ENCODE measurements at places on chromosomes 2 and 18.

DNA sequence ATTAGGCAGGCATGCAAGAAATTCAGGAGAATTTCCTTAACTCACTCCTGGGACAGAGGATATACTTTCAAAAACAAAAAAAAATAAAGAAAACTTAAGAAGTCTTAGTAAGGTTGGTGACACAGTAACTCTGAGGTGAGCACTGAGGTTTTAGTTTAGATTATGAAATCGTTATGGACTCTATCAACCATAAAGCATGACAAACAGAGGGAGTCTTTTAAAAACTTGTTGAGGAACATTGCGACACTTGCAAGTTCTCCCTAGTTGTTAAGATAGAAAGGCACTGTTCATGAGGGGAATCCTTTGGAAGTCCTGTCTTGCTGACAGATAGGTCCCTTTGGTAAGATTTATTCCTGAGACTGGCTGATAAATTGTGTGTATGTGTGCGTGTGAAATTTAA, 194.3 kb upstream of the ERBB4 start:
- DNase-seq, result no peak

DNA sequence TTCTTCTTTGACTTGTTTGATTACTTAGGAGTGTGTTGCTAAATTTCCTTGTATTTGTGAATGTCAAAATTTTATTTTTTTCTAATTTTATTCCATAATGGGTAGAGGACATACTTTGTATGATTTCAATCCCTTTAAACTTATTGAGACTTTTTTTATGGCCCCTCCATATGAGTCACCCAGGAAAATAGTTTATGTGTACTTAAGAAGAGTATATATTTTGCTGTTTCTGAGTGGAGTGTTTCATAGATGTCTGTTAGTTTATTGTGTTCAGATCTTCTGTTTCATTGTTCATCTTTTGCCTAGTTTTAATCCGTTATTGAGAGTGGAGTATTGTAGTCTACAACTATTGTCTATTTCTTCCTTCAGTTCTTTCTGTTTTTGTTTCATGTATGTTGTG, 81.9 kb downstream of the EPB41L5 start:
- no peak for DNase-seq

DNA sequence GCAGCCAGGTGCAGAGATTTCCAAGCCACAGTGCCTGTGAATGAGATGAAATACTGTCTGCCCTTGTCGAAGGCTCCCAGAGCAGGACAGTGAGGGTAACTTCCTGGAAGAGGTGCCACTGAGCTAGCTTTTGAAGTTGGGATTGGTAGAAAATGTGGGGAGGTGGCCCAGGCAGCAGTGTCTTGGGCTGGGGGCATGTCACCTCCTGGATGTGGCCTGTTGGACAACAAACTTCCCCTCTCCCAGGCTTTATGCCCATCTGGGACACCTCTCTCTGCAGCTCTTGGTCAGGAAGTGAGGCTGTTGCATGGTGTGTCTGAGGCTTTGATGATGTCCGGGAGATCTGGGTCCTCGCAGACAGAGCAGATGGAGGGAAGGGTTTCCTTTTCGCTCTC, 151.4 kb downstream of the DYSF start:
- no peak for DNase-seq

DNA sequence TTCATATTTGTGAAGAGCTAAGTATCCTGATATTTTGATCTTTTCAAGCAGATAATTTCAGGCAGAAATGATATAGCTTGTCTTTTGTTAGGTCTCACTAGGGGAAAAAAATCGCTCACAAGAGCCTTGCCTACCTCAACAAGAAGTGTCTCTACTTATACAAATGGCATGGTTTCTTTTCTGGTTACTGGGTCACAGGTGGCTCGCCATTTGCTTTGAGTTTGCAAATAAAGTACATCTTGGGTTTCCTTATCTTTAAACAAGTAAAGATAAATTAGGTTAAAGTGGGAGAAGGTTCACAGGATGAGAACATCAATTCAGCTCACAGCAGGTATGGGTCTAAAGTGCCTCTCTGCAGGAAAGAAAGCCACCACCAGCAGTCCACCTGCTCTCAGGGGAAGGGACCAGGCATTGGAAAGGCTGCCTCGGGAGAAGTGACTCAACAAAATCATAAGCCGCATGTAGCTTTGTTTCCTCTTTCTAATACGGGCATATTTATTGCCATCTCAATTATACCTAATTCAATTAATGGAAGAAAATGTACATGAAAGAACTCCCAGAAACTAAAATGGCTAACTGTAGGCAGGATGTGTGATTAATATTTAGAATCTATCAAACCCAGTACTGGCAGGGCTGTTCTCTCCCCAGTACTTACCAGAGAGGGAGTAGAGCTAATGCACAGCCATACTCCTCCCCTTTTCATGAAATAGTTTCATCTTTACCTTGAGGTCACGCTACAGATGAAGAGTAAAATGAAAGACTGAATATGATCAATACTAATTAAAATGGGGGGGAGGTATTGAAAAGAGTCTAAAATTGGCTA, 28.3 kb downstream of the CDC42EP3 start:
- DNase-seq, result no peak

GRCh38 chr18:35306588-35307250, 16.7 kb upstream of the ZSCAN30 start:
- no peak for DNase-seq

- DNase-seq, result peak; percentile 16
Observed at GRCh38 chr18:73006331-73006730, 138.5 kb upstream of the NETO1 start.

DNA sequence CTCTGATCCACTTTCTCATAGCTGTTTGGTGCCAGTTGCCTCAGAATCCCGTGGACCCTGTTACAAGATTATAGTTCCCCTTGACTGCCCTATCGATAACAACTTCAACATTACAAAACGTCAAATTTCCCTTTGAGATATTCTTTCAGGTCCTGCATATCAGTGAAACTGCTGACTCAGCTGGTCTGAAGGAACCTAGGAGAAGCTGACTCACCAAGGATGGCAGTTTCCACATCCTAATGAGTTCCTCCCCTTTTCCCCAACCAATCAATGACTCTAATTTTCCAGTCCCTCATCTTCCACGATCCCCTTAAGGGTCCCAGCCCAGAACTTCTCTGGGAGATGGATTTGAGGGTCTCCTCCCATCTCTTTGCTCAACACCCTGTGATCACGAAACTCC, 27.6 kb upstream of the GNAL start:
- peak; percentile 19 for DNase-seq

DNA sequence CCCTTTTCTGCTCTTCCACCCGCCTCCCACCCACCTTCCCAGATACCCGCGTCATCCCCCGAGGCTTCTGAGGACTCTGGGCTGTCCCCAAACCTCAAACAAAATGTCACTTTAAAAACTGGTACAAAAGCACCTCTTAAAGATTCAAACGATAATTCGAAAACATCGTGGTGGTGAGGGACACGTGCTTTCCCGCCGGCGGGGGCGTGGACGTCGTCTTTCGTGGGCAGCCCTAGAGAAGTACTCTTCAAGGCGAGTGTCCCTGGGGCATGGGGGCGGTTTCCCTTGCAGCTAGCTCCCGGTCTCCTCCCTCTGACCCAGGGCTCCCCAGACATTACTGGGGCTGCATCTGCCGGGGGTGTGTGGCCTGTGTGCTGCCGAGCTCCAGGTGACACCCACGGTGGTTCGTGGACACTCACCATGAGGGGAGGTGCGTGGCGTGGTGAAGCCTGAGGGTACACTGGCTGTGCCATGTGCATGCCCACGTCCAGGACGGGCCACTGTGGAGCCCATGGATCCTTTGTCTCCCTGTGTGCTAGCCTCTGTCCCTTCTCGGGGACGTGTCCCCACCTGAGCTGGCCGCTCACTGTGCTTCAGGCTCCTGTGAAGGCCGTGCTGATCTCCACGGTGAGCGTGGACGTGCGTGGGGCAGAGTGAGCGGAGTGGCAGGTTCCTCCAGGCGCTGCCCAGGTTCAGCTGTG, 117.8 kb downstream of the NFATC1 start:
- DNase-seq, result no peak

DNA sequence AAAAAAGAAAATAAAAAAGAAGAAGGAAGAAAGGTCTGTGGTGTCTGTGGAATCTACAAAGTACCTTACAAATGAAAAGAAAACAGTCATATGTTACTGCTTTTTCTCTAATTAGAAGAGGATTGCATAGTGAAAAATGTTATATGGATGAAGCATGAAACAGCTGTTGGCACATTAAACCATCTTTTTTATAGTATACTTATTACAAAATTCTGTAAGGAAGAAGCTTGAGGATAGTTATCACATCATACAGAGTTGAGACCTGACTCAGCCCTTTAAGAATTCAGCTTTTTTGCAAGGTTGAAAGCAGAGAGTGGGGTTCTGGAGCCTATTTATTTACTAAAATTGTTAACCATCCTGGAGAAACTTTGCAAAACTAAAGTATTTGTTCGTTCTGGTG, 222.7 kb downstream of the PHLPP1 start:
- DNase-seq, result peak; percentile 69

DNA sequence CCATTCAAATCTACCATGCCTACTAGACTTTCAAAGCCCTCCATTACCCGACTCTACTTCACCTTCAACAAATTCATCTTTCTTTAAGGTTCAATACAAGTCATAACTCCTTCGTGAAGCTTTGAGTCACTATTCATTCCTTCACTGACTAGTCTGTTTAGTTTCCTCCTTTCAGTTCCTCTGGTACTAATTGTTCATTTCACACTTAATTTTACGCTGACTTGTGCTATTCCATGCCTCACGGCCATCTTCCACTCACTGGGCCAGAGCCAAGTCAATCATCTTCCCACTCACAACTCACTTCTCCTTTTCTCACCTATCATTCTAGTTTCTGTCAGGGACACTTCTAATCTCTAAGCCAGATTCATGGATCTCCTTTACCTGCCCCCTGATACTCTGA, 136.2 kb downstream of the MTX2 start:
- no peak for DNase-seq

- DNase-seq, result no peak
Observed at GRCh38 chr2:236969767-236970655, 115.7 kb upstream of the COPS8 start.

DNA sequence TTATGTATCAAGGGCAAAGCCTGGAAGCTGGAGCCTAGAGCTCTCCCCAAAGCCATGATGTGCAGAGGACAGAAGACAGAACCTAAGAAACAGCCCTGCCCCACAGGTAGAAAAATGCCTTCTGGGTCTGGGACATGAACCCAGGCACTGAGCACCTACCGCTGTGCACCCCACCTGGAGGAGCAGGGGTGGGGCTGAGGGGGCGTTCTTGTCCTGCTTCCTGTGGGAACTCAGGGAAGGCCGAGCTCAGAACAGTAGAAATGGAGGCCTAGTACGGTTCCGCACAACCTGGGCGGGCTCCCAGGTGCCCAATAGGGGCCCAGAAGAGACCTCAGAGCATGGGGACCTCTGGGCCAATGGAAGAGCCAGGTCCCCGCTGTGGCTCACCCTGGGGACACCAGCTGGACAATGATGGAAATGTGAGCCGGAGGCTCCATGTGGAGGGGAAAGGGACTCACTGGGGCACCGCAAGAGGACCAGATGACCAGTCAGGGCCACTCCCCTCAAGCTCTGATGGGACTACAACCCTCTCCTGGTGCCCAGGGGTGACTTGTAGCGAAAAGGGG, 3.2 kb downstream of the CRACDL start:
- no peak for DNase-seq

GRCh38 chr2:43058726-43059110, 167.7 kb downstream of the ZFP36L2 start:
- DNase-seq, result no peak

DNA sequence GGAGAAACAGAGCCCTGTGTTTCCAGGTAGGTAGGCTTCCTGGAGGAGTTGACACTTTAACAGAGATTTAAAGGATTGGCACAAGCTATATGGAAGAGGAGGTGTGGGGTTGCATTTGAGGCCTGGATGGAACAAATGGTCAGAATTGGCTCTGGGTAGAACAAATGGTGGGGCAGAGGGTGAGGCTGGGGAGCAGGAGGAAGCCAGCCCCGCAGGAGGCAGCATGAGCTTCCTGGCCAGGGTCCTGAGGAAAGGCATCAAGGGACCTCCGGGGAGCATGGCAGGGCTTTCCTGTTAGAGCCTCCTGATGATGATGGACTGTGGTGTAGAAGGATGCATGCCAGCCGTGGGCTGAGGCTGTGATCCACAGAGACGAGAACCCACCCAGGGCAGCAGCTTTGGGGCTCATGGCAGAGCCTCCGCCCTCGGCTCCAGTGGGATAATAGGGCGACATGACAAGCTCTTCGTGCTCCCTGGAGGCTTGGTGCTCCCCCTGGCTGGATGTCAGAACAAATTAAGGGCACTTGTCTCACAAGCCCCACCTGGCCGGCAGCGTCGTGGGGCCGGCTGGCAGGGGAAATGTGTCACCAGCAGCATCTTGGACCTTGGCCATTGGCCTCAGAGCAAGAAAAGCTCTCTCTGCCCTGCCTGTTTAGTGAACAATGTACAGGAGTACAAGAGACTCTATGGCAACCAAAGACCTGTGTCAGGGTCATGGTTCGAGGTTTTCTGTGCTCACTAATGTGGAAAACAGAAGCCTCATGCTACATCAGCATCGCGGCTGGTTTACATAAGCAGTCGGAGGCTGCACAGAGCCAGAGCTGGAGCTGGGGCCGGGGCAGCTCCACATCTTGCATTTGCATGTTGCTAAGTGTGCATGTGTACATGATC, 153.5 kb downstream of the MYCN start:
- DNase-seq, result no peak

DNA sequence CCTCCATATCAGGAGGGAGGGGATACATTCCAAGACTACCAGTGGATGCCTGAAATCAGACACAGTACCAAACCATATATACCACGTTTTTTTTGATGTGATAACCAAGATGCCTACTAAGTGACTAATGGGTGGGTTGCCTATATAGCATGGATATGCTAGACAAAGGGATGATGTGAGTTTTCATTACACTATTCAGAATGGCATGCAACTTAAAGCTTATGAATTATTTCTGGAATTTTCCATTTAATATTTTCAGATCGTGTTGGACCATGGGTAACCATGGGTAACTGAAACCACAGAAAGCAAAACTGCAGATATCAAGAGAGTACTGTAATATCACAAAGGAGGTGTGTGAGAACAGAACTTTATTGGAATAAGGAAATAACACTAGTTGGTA, 39.6 kb upstream of the CRACDL start:
- no peak for DNase-seq

DNA sequence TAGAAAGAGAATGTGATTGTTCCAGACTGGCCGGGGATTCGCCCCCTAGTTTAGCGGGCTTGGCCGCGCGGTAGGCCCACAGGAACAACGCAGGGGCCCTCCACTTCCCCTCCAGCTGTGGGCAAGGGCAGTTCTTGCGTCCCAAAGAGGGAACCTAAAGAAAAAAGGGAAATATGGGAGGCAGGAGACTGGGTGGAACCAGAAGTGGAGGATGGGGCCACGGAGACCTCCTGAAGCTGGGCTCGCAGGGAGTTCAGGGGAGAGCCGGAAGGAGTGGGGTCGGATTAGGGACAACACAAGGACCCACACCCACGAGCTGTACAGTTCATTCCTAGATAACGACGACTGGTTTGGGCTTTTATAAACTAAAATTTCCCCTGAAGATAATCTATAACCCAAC, 18.2 kb downstream of the GNLY start:
- DNase-seq, result no peak

All from choroid plexus epithelial cell (primary cell).